Activated CD4-positive, alpha-beta T cell treated with anti-CD3 and anti-CD28 coated beads for 4 hours (primary cell): ENCODE measurements at places on chromosomes 1 and 21.

DNA sequence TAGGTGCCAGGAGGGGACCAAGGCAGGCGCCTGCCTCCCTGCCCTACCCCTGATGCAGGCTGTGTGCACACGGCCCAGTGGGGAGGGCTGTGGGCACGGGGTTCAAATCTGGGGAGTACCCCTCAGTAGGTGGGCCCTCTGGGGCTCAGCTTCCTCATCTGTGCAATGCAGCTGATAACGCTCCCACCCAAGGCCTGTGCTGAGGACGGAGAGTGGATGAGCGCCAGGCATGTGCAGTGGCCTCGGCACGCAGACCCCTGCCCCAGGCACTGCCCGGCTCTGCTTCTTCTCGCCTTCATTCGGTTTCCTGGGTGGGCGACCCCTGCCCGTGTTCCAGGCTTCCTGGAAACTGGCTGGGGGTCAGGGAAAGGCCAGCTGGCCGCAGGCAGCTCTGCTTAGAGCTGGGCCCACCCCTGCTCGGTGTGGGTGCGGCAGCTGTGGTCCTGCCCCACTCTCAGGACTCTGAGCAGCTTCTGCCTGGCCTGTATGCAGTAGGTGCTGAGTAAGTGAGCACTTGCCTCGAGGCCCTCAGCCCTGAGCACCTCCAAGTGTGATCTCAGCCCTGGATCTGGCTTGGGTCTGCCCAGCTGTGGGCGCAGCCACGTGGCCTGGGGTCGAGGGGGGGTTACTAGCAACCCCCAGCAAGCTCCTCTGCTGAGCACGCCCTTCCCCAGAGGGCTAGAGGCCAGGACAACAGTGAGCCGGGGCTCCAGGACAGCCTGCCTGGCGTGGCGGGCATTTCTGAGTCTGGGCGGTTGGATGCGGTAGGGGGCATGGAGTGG, 11.9 kb upstream of the TNFRSF14 start:
- no peak for DNase-seq

DNA sequence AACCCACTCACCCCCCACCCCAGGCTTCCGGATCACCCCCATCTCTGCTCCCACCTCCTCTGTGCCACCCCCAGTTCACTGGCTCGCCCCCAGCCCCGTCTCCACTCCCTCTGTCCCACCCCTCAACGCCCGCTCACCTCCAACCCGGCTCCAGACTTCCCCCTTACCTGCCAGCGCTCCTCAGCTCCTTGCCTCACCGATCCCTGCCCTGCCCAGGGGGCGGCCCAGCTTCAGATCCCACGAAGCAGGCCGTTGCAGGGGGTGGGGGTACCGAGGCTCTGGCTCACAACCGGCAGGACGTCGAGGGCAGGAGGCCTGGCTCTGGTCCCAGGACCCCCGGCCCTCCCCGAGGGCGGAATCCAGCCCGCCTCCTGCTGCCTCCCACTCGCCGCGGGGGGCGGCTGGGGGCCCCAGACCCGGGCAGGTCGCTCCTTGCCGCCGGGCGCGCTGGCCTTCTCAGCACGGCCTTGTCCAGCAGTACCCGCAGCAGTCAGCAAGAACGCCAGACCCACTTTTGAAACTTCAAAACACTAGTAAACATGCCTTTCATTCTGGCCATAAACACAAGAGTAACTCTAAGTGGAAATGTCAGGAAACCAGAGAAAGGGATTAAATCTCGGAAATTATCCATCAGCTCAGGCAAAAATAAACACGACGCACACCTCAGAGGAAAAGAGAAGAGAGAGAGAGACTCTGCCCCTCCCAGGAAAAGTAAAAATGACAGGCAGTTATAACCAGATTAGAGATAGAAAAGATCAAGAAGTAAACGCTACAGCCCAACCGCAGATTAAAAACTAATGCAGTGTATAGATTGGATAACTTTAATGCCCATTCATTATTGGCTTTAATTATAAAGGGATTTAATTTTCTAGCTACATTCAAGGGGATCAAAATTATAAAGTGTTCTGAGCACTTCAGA, 1.0 kb upstream of the FAM89A start:
- DNase-seq: no peak

- DNase-seq: no peak
These were observed 5.3 kb downstream of the PRUNE1 start for GRCh38 chr1:151013518-151013917.

DNA sequence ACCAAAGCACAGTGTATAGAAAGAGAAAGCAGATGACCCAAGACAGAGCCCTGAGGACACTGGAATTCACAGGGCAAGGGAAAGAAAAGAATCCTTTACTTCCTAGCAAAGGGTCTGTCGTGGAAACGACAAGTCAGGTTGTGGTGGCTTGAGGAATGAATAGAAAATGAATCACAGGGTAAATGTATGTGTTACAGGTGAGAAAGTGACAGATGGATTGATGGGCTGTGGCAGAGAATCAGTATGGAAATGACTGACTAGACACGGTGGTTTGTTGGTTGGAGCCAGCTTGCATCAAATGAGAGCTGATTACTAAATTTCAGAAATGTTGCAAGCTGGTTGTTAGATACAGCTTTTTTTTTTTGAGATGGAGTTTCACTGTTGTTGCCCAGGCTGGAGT, 46.9 kb downstream of the PTP4A2 start:
- DNase-seq: no peak

- DNase-seq: peak; percentile 20
These were observed 2.2 kb upstream of the G0S2 start for GRCh38 chr1:209672705-209673630.

GRCh38 chr1:206851341-206852010, 13.9 kb upstream of the IL20 start:
- DNase-seq: no peak

DNA sequence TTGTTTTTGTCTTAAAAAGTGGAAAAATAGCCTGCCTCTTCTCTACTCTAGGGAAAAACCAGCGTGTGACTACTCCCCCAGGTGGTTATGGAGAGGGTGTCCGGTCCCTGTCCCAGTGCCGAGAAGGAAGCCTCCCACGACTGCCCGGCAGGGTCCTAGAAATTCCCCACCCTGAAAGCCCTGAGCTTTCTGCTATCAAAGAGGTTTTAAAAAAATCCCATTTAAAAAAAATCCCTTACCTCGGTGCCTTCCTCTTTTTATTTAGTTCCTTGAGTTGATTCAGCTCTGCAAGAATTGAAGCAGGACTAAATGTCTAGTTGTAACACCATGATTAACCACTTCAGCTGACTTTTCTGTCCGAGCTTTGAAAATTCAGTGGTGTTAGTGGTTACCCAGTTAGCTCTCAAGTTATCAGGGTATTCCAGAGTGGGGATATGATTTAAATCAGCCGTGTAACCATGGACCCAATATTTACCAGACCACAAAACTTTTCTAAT, 35.0 kb upstream of the TDRD10 start:
- no peak for DNase-seq

- no peak for DNase-seq
These were observed 2.5 kb downstream of the WNT3A start for GRCh38 chr1:228009116-228009827.

DNA sequence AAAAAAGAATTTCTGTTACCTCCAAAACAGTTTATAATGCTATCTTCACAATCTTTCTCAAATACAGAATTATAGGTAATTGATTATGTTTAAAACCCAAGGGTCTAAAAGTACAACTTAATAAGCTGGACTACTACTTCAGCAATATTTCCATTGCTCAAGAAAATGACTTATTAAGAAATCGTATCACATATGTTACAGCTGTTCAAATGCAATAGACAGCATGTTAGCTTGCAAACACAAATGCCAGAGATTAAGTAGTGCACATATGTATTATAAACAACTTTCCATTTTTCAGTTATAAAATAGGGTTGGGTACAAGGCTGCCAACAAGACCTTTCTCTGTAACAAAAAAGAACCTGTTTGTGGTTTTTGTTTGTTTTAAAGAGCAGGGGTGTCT, 211.0 kb upstream of the DMRTA2 start:
- no peak for DNase-seq

DNA sequence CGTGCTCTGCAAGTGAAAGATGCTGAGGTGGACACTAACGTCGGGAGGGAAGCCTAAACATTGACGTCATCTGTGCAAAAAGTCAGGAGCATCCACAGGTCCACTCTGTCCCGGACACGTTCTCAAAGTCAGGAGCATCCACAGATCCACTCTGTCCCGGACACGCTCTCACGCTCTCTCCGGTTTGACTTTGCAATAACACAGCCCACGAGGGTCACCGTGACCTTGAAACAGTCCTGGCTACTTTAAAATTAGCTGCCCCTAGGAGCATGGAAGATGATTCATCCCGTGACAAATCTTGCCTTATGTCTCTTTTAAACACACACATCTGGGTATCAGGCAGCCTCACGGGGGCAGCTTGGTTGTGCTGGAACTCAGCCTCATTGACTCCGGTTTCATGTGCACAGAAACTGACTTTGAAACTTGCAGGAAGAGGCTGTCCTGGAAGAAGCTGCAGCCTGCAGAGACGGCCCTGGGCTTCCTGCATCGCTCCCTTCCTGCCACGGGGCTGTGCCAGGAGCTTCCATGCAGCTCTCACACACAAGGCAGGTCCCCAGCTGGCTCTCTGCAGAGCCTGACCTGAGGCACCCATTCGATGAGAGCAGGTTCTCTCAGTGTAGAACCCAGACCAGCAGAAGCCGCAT, 18.1 kb upstream of the COL18A1 start:
- DNase-seq: no peak

DNA sequence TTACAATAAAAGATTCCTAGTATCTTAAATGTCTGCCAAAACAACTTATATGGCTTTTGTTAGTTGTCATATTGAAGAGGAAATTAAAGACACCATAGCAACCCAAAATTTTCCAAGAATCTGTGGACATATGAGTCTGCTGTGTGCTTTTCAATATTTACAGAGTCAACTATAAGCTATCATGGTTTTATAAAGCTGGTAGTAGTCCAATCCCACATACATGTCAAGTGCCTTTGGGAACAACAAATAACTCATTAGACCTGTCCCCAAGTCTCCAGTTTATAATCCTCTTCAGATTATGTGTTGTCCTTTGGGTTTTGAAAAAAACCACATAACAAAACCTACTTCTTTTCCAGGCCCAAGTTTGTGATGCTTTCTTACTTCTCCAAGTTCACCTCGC, 293.8 kb upstream of the USP25 start:
- no peak for DNase-seq

- no peak for DNase-seq
These were observed 98.3 kb upstream of the FMN2 start for GRCh38 chr1:239993366-239993765.

DNA sequence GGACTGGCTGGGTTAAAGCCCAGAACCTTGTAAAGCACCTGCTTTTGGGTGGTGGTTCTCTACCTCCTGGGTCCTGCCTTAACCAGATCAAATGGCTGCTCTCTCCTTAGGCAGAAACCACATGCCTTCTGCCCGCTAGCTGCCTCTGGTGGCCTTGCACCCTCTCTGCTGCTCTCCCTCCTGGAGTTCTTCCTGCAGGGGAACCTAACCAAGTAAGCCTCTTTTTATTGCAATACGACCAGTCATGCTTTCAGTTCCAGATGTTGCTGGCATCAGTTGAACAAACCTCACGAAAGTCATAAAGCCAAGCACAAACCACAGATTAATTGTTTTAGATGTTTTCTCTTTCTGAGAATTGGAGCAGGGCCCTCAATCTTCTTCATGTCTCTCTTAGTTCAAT, 118.9 kb downstream of the GDAP2 start:
- no peak for DNase-seq

DNA sequence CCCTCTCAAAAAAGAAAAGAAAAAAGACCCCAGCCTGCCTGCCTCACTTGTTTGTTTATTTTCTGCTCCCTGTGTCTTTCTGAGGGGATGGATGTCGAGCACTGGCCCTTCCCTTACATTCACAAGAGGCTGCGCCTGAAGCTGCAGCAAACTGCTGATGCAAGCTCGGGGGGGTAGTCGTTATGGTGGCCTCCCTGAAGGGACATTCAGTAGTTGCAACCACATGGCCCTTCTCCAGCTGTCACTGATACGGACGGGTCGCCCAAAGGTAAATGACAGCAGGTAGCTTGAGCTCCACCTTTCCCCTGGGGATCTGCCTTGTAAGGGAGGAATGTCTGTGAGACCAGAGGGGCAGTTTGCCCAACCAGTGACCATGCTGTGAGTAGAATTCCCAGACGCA, 17.7 kb downstream of the PLEKHM2 start:
- no peak for DNase-seq

DNA sequence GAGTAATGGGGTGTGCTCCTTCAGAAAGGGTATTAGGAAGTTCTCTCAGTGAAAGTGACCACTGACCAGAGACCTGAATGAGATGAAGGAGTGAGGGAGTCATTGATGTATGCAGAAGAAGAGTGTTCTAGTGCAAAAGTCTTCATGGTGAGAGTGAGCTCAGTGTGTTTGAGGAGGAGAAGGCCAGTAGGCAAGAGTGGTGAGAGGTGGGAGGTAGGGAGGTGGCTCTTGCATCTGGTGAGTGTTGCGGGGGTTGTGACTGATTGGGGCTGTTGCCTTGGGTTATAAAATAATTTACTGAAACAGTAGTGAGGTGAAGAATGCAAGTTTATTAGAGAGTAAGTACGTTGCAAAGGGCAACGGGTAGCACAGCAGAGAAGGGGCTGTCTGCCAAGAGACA, 26.2 kb downstream of the FMN2 start:
- no peak for DNase-seq

GRCh38 chr1:234616644-234617043, 6.7 kb upstream of the IRF2BP2 start:
- no peak for DNase-seq

DNA sequence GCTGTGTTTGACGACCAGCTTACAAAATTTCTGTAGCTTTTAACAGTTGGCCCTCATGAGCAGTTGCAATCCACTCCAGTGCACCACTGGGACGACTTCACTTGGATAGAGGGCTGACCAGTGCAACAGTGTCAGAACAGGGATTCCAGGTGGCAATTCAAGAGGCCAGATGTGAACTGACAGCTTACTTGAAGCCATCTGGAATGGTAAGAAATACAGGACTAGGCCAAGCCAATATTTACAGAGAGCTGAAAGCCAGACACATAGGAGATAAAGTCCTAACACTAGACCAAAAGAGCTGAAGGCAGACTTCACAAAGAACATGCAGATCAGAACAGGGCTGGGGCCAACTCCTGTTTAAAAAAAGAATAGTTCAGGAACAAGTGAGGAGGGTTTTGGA, 93.5 kb upstream of the NFIA start:
- no peak for DNase-seq
